ENCODE measurements at places on chromosomes 5 and 9. TPM values are rescaled to one million over a fixed set of nuclear protein-coding genes. Genes with fewer than 3 reads are reported as not detected.
A peak's percentile ranks its signal among the peaks of the same experiment; 100 is the strongest.

DNA sequence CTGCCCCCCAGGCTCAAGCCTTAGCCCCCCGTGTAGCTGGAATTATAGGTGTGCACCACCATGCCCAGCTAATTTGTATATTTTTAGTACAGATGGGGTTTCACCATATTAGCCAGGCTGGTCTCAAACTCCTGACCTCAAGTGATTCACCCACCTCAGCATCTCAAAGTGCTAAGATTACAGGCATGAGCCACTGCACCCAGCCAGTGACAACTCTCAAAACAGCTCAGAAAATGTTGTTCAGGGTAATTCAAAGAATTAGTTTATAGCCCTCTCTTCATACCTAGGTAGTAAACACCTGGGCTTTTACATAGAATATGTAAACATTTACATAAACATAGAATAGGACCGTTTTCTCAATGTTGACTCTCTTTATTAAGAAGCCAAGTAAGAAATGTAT, 168.7 kb downstream of the ENC1 start:
- no peaks in the 10 kb centered on the region for H3K4me1 ChIP-seq
- no peaks in the 10 kb centered on the region for H3K27me3 ChIP-seq
- H3K27ac ChIP-seq, result no peak overlapping the region
- DNase-seq, result no peak
- H3K4me3 ChIP-seq, result no peak overlapping the region

DNA sequence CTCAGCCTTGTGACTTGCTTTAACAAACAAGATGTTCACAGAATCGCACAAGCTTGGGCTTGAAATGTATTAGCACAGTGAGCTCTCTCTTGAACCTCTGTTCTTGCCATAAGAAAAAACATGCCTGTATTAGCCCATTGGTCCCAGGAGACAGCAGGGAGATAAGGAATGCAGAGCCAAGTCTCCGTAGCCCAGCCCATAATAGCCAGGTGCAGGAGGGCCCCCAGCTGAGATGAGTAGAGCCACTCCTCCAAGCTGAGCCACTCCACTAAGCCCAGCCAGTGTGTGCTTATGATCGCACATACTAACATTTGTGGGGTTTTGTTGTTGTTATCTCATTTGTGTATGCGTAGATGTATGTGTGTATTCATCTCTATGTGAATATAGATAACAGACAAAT, 21.6 kb upstream of the SVEP1 start:
- H3K4me1 ChIP-seq, result no peaks in the 10 kb centered on the region
- no peak for DNase-seq
- no peaks in the 10 kb centered on the region for H3K27me3 ChIP-seq

GRCh38 chr5:57069115-57069835, 104.6 kb upstream of the GPBP1 start:
- no peak overlapping the region for H3K4me3 ChIP-seq
- DNase-seq, result no peak
- H3K27ac ChIP-seq, result no peak overlapping the region
- H3K27me3 ChIP-seq, result peaks cover 3% of the 10 kb centered on the region

GRCh38 chr5:153964191-153964879, 74.4 kb downstream of the FAM114A2 start:
- H3K36me3 ChIP-seq, result no peaks in the 10 kb centered on the region
- no peak for DNase-seq
- H3K4me3 ChIP-seq, result no peak overlapping the region

GRCh38 chr5:84983093-84983492, 598.4 kb upstream of the EDIL3 start:
- H3K4me3 ChIP-seq, result no peak overlapping the region
- no peaks in the 10 kb centered on the region for H3K27me3 ChIP-seq
- DNase-seq, result no peak
- H3K36me3 ChIP-seq, result no peaks in the 10 kb centered on the region

GRCh38 chr5:160702934-160703333, 149.1 kb downstream of the ATP10B start:
- no peak for DNase-seq
- no peak overlapping the region for H3K4me3 ChIP-seq
- H3K4me1 ChIP-seq, result no peaks in the 10 kb centered on the region
- H3K36me3 ChIP-seq, result no peaks in the 10 kb centered on the region

DNA sequence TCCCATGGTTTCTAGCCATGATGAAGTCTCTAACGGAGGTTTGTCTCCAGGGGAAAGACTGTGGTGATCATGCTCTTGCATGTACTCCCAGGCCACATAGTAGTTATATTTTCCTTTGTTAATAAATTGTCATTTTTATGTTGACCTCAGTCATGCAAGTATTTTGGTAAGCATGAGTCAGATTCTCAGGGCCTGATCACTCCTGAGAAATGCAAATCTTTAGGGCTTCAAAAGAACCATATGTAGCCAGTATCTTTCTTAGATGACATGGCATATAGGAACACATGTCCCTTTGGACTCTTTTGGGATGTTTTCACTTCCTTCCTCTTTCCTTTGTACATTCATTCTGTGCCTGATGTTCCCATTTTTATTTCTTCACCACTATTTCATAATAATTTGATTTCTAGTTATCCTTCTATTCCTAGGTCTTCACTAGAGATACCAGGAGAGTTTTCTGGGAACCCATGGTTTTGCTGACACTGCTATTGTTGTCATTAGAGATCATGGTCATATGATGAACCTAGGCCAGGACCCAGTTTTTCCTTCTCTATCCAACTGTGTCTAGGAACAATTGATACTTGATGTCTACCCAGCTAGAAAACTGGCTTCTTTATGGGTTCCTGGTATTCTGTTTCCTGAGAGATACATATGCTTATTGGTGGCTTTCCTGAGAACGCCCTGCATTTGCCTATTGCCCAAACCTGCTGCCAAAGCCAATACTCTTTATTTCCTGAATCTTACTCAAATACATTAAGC, 248.1 kb upstream of the NREP start:
- H3K27me3 ChIP-seq, result no peaks in the 10 kb centered on the region
- no peaks in the 10 kb centered on the region for H3K36me3 ChIP-seq
- no peak for DNase-seq
- no peaks in the 10 kb centered on the region for H3K4me1 ChIP-seq

GRCh38 chr9:137302449-137303150, 529 bp upstream of the NRARP start:
- peaks cover 36% of the 10 kb centered on the region for H3K4me1 ChIP-seq
- no peaks in the 10 kb centered on the region for H3K27me3 ChIP-seq
- peak overlapping the region; percentile 91 for H3K27ac ChIP-seq
- peak; percentile 38 for DNase-seq
- no peaks in the 10 kb centered on the region for H3K36me3 ChIP-seq

DNA sequence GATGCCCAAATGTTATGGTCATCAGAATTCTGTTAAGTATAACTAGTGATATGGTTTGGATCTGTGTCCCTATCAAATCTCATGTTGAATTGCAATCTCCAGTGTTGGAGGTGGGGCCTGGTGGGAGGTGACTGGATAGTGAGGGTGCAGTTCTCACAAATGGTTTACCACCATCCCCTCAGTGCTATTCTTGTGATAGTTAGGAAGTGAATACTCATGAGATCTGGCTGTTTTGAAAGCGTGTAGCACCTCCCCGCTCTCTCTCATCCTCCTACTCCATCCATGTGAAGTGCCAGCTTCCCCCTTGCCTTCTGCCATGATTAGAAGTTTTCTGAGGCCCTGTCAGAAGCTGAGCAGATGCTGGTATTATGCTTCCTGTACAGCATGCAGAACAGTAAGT, 359.5 kb downstream of the TMEM167A start:
- DNase-seq, result no peak
- H3K27ac ChIP-seq, result no peak overlapping the region
- H3K4me1 ChIP-seq, result no peaks in the 10 kb centered on the region
- H3K36me3 ChIP-seq, result no peaks in the 10 kb centered on the region

- no peaks in the 10 kb centered on the region for H3K27me3 ChIP-seq
- no peak overlapping the region for H3K4me3 ChIP-seq
- no peak for DNase-seq
- H3K4me1 ChIP-seq, result no peaks in the 10 kb centered on the region
- no peak overlapping the region for H3K27ac ChIP-seq
These were observed 192.6 kb upstream of the ACTBL2 start for GRCh38 chr5:57675236-57675635.

DNA sequence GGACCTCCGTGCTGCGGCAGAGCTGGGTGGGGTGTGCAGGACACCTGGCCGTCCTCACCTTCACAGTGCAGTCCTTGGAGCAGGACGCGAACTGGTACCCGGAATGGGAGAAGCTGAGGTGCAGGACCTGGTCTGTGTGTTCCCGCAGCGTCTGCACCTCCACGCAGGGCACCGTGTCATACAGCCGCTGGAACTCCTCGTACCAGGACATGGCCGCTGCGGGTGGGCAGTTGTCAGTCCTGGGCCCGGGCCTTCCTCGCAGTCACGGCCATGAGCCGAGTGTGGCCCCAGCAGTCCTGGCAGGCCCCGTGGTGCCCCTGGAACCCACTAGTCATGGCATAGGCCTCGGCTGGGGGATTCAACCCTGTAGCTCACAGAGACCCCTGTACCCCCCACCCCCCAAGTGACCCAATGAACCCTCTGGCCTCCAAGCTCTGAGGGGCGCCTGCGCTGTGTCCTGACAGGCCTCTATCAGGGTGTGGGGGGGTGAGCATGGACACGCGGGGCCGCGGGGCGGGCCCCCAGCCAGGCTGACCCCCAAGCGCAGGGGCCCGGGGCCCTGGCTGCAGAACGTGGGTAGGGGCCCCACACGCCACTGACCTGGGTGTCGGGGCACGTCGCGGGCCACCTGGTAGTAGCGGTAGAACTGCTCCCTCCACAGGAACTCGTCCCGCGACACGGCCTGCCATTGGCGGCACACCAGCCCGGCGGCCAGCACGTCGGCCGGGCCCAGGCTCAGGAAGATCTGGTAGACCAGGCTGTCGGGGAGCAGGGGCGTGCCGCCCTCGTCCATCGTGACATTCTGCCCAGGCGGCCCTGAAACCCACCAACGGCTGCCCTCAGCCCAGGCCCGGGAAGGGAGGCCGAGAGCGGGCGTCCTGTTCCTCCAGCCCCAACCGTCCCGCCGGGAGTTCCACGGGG, 987 bp downstream of the FBXW5 start:
- peak; percentile 59 for DNase-seq
- H3K36me3 ChIP-seq, result peaks cover 31% of the 10 kb centered on the region
- H3K4me3 ChIP-seq, result peak overlapping the region; percentile 90
- no peaks in the 10 kb centered on the region for H3K4me1 ChIP-seq
- no peaks in the 10 kb centered on the region for H3K27me3 ChIP-seq

DNA sequence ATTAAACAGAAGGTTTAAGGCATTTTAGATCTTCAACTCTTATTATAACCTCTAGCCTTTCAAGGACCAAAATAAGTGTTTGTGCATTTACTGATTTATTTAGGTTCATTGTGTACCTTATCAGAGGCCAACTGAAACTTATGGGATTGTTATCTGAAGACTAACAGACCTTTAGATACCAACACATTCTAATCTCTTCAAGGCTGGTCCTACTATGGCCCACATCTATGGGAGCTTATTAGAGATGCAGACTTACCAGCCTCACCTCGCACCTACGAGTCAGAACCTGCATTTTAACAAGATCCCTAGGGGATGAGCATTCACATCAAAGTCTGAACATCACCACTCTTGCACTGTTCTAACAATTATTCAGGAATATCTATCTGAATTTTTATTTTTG, 1.9 kb downstream of the IARS1 start:
- H3K27me3 ChIP-seq, result no peaks in the 10 kb centered on the region
- no peak overlapping the region for H3K4me3 ChIP-seq
- H3K4me1 ChIP-seq, result no peaks in the 10 kb centered on the region
- no peaks in the 10 kb centered on the region for H3K36me3 ChIP-seq

GRCh38 chr9:91778031-91778430, 172.0 kb downstream of the ROR2 start:
- no peak overlapping the region for H3K27ac ChIP-seq
- no peak overlapping the region for H3K4me3 ChIP-seq
- H3K4me1 ChIP-seq, result no peaks in the 10 kb centered on the region

- DNase-seq, result no peak
- H3K36me3 ChIP-seq, result no peaks in the 10 kb centered on the region
- H3K4me3 ChIP-seq, result no peak overlapping the region
- H3K27me3 ChIP-seq, result no peaks in the 10 kb centered on the region
These were observed 358.9 kb upstream of the RFX3 start for GRCh38 chr9:3884736-3885135.

DNA sequence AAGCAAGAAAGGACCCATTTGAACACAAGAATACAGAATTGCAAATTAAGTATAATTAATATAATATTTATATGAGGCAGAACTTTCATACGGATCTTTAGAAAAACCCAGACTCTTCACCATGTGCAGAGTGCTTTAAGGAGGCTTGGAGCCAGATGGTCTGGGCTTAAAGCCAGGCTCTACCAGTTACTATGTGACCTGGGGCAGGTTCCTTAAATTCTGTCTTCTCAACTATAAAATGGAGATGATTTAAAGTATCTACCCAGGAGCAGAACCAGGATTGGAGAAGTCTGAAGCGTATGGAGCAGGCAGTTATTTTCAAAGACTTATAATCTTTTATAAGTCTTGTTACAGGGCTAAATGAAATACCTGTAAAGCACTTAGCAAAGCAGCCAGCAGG, 202.1 kb downstream of the TSSK1B start:
- H3K27ac ChIP-seq, result no peak overlapping the region
- no peak for DNase-seq
- no peak overlapping the region for H3K4me3 ChIP-seq
- H3K36me3 ChIP-seq, result no peaks in the 10 kb centered on the region
- H3K27me3 ChIP-seq, result no peaks in the 10 kb centered on the region

DNA sequence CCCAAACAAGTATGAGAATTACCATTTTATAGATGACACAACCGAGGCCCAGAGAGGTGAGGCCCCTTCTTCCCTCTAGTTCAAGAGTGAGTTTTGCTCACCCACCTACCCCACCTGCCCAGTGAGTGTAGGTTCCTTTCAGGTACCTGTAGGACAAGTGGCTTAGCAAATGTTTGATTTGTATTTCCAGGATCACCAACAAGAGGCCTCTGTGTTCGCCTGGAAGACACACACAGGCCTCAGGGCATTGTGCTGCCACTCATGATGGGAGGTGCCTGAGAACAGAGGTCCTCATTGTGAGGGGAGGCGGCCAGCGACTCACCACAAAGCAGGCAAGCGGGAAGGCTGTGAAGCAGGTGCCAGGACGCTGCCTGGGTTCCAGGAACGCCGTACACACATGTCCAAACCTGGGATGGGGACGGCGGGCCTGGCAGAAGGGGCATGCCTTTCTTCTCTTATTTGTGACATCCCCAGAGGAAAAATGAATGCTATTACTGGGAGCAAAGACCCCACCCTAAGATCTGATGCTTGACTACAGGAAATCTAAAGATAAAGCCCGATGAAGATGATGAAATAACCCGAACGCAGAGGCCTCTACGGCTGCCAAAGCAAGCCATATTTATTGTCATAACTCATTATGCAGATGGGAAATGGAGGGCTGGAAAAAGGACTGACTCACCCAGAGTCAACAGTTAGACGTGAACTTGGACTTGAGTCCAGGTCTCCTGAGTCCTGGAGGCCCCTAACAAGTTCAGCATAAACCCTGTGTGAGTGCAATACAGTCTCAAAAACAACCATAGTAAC, 60.2 kb upstream of the SLC25A51 start:
- H3K27me3 ChIP-seq, result no peaks in the 10 kb centered on the region
- H3K27ac ChIP-seq, result peak overlapping the region; percentile 90
- no peak overlapping the region for H3K4me3 ChIP-seq
- no peaks in the 10 kb centered on the region for H3K36me3 ChIP-seq
- H3K4me1 ChIP-seq, result peaks cover 58% of the 10 kb centered on the region
- peak; percentile 83 for DNase-seq

- peaks cover 10% of the 10 kb centered on the region for H3K4me1 ChIP-seq
- H3K36me3 ChIP-seq, result no peaks in the 10 kb centered on the region
- DNase-seq, result no peak
- H3K27ac ChIP-seq, result no peak overlapping the region
These were observed 55.3 kb downstream of the BARX1 start for GRCh38 chr9:93899609-93900435.

RPL7A gene
- total RNA-seq, result 1,498 TPM

INSL4 gene
- total RNA-seq, result not detected

MYO10 gene
- total RNA-seq, result 46.9 TPM

IFNA13 gene
- not detected for total RNA-seq

LAMC3 gene
- total RNA-seq, result 1.1 TPM

TYRP1 gene
- total RNA-seq, result not detected

DNM1 gene
- 11.4 TPM for total RNA-seq

RBM22 gene
- total RNA-seq, result 14.8 TPM

IL5 gene
- not detected for total RNA-seq

All from pancreas (tissue), 10 donors.